ENCODE measurements at places on chromosomes 4 and X.

- no peak for DNase-seq
Measured at GRCh38 chrX:128106630-128107029, 54.4 kb upstream of the ACTRT1 start.

DNA sequence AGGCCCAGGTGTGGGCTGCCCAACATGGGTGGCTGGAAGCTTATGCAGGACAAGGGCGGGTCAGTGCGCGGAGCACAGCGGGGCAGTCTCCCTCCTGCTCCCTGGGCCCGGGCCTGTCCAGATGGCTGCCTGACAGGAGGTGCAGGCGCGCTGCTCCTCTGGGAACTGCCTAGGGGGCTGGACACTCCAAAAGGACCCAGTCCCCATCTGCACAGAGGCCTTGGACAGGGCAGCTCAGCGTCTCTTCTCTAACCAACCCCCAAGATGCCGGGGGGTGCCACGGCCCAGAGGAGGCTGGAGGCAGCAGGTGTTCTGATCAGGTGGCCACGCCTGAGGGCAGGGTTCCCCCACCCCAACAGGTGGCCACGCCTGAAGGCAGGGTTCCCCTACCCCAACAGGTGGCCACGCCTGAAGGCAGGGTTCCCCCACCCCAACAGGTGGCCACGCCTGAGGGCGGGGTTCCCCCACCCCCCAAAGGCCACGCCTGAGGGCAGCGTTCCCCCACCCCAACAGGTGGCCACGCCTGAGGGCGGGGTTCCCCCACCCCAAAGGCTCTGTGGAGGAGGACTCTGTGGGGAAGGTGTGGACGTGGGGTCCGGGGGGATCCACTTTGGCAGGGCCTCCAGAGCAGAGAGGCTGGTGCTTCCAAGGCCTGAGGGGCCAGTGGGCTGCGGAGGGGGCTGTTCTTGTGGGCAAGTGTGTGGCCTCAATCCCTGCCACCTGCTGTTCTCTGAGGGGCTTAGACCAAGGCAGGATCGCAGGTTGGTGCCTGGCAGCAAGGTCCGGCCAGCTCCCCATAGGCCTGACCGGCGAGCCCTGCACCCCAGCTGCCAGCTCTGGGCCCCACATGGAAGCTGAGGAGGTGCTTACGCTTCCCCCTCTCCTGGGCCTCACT lies 36.1 kb downstream of the CPLX1 start:
- DNase-seq = no peak

- DNase-seq = no peak
Measured at GRCh38 chr4:69617083-69617694, 22.3 kb downstream of the UGT2A2 start.

GRCh38 chr4:100493756-100494155 lies 24.1 kb downstream of the EMCN start:
- DNase-seq = no peak

- DNase-seq = no peak
Measured at GRCh38 chr4:184648313-184649025, 778 bp downstream of the CASP3 start.

DNA sequence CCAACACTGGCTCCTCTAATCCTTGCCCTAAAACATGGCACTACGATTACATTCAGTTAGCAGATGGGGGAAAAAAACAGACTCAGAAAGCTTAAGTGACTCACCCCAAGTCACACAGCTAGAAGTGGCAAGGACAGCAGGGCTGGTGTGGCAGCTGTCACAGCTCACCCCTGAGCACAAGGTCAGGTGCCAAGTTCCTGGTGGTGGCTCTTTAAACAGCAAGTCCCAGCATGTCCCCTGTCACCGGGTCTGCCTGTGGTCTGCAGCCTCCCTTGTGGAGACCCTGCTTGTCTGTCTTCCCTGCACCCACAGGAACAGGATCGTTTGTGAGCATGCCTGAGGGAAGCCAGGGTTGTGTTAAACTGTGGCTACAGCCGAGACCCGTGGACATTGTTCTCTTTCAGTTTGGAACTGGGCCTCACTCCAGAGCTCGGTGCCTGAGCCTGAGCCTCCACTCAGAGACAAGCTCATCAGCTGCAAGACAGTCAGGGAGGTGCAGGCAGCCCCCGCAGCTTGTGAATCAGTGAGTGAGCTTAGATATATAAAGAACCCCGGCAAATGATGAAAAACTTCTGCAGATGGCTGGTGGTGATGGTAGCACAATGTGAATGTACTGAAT lies 260.8 kb downstream of the BCOR start:
- DNase-seq = no peak

DNA sequence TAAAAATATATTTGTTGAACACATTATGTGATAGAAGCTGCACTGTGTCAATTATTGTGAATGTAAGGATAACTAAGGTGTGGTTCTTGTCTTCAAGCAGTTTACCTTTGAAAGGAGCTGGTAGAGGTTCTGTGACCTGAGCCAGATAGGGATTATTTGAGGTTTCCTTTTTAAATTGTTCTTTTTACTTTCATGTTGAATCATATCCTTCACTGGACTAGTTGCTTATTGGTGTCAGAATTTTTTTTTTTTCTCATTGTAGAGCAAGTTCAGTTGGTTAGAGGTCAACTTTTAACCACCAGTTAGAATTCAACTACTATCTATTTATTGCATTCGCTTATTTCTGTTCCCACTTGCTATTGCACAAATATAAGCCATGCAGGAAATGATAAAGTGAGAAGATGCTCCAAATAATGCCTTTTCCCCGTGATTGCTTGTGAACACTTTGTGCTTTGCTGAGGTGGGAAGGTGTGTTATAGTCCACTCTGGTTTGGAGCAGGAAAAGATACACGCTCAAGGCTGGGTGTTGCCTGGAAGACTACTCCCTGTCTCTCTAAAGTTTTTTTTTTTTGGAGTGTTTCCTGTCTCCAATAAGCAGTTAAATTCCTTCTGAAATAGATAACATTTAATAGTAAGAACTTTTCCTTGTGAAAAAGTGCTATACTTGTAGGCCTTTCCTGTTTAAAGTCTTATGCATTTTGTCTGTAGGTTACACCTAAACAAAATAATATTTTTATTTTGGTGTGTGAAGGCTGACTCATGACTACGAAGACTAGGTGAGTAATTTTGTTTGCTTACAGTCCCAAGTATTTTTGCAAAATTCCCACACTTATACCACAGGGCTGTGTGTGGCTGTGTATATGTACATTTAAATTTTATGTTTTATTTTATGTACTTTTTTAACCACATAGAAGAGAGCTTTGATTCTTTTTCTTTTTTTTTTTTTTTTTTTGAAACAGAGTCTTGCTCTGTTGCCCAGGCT lies 83.8 kb upstream of the LCORL start:
- no peak for DNase-seq

GRCh38 chr4:112813790-112814189 lies 176.8 kb downstream of the LARP7 start:
- DNase-seq = no peak

DNA sequence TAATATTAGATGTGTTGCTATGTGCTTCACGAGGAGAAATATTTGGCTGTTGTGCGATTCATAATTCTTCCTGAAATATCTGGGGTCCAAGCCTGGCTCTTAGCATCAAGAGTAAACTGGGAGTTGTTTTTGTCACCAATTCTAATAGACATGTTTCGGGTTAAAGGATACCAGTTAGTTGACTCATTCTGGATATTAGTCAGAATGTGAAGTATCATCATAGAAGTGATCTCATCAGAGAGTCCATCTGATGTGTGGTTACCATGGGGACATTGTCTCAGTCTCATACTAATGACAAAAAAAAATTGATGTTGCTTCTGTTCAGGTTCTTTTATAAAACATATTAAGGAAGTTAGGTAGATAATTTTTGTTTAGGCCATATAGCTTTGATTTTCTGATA lies 57.2 kb upstream of the MTMR1 start:
- DNase-seq = no peak

- no peak for DNase-seq
Measured at GRCh38 chrX:37083880-37084279, 75.7 kb downstream of the FAM47C start.

DNA sequence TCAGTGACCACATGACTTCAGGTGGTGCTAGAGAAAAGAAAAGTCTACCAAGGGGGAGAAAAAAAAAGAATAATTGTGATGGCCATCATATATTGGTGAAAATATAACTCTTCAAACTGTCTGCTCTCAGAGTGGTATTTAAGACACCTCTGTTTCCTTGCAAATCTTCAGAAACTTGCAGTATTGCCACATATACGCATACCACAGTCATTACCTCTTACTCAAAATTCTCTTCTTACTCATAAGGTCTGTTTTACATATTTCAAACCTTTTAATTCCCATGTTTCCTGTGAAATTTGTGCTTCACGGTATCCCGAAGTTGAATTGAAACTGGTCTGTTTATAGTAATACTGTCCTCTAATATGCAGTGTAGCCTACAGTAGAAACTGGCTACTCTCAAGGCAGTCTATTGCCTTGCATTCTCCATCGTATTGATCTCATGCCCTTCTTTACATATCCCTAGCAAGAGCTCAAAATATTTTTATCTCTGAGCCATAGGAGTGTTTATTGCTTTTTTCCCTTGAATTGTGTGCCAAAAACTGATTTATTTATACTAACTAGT lies 34.7 kb upstream of the LHFPL1 start:
- no peak for DNase-seq
